KBM-7 (cell line): ENCODE measurements at places on chromosomes 4 and X.

DNA sequence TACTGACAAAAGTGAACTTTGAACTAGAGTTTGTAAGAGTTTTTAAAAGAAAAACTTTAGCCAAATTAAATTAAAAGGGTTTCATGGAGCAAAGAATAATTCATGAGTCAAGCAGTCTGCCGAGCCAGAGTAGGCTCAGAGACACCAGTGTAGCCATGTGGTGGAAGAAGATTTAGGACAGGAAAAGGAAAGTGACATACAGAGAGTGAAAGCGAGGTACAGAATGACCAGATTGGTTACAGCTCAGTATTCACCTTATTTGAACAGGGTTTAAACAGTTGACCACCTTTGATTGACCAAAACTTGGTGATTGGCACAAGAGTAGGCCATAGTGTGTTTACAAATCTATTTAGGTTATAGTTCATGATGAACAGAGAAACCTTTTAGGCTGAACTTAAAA, 377.8 kb downstream of the KLHL4 start:
- no peak for DNase-seq

DNA sequence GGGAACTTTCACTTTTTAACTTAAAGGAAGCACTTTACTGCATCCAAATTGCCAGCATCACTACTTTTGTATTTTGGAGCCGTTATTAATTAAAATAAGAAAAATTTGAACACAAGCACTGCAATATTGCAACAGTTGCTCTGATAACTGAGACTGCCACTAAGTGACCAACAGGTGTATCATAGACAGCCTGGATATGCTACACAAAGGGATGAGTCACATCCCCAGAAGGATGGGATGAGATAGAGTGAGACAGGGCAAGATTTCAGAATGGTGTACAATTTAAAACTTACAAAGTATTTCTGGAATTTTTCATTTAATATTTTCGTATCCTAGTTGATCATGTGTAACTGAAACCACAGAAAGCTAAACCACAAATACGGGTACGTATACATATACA, 204.1 kb downstream of the MAPK10 start:
- no peak for DNase-seq

DNA sequence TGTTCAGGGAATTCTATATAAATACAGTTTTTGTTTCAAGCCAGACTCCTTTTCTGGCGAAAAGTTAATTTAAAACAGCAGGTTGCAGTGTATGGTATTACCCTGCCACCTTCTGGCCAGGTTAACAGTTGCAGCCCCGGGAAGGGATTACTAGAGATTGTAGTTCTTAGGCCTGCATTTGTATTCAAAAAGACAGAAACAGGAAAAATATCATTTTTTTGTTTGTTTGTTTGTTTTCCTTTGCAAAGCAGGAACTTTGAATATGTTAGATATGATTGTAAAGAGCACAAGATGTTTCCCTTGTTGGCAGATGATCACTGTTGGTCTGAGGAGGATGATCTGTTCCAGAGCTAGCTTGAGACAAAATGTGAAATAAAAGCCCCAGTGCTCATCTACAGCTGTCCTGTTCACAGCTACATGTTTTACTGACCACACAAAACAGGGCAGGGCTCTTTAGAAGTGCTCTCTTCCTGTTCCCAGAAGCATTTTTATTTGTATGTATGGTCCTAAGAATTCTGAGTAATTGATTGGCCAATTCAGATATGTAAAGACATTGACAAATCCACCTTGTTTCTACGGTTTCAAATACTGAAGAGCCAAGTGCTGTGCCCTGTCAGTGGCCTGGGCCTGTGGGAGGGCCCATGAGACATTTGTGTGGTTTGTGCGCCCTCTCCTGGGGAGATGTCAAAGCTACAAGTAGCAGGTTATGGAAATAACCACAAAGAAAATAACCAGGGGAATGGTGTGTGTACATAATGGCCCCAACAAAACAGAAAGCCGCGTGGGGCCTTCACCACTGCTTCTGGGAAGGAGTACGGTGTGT, 57.9 kb downstream of the CLDN22 start:
- peak; percentile 78 for DNase-seq

DNA sequence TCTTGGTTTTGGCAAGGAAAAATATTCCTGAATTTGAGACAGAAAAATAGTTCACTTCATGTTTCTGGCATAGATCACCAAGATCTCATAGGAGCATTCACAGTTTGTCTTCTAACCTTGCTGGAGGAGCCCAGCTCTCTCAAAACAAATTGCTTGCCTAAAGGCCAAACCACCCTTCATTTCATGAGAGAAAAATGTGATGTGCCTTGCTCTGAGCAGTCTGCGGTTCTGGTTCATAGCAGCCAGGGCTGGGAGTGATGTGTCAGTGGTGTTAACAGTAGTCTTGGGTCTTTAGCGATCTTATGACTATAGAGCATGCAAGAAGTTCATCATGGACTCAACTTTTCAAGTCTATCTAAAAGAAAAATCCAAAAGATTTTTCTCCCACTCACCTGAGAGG, 183.3 kb downstream of the DCLK2 start:
- DNase-seq, result no peak

DNA sequence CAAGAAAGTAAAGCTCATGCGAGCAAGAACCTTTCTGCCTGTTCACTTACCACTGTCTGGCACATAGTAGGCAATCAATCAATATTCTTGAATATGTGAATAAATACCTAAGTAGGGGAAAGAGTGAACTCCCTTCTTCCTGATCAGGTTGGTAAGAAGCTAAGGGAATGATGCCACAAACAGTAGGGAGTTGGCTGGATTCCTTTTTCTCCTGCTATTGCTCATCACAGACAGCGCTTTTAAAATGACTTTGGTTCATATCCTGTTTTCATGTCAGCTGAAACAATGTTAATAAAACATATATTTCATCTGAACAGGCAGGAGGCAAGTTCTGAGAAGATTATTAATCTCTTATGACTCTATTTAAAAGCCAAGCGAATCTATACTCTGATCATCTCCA, 99.2 kb downstream of the NSUN7 start:
- no peak for DNase-seq

- DNase-seq, result peak; percentile 4
Observed at GRCh38 chr4:101818362-101818761, 27.8 kb downstream of the BANK1 start.

GRCh38 chr4:95867919-95868318, 28.0 kb downstream of the PDHA2 start:
- peak; percentile 18 for DNase-seq
